ENCODE measurements at places on chromosomes 6 and 20.

DNA sequence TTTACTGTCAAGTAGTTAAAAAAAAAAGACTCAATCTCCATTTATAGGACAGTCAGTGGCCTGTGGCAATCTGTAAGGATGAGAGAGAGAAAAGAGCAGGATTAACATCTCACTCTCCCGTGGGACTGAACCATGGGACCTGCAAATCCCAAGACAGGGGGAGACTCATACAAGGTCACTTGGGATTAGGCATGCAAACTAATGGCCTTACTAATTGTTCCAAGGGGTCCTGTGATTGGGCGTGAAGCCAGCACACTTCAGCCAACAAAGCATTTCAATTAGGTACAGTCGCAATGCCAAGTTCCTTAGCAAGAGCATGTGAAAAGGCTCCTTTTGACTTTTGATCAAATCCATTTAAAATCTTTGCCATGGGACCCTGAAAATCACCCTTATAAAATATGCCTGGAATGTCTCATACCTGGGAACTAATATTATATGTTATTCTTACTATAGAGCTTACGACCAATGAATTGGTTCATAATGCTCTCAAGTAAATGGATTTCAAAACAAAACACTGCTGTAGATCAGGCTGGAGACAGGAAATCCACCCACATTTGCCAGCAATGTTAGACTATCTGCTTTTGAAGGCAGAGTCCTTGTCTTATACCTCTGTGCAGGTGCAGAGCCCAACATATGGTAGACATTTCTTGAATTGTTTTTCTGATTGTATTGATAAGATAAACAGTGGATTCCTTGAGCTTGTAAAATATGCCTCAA, 412.5 kb downstream of the GJA1 start:
- DNase-seq: no peak

GRCh38 chr6:146937316-146937715, 266.9 kb upstream of the STXBP5 start:
- DNase-seq: no peak

DNA sequence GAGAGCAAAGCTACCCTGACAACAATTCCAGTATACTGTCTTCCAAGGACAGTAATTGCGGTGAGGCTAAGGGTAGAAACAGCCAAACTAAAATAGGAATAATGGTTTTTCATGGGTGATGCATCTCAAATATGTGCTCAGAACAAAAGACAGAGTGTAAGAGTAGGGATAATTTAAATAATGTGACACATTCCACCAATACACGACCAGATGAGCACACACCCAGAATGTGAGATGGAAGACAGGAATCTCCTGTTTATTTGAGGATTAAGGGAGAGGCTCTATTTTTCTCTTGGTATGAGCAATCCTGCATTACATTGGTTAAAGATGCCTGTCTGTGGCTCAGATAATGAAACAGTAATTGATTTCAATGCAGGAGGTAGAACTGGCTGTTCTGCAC, 292.9 kb upstream of the ZFP64 start:
- DNase-seq: no peak

GRCh38 chr6:166998256-166999144, 697 bp upstream of the CEP43 start:
- DNase-seq: no peak

DNA sequence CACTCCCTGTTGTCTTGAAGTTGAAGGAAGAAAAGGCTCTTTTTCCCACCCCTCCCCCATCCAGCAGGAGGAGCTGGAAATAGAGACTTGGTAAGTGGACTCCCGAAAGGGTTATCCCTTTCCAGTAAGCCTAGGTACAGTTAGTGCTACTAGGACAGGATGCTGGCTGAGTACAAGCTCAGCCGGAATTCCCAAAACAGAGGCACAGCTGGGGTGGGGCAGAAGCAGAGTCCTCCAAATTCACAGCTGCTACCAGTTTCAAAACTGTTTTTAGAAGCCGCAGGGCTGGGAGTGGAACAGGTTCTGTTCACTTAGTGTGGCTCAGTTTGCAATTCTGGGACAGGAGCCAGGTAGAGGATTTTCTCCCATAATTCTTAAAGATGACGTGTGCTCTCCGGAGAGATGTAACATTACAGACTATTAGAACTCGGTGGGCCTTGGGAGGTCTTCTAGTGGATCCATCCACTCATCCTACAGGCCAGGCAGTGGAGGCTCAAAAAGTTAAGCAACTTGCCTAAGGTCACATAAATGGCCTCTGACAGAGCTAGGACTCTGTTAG, 19.0 kb upstream of the UTRN start:
- DNase-seq: no peak

GRCh38 chr6:98118397-98119045, 715.9 kb upstream of the POU3F2 start:
- no peak for DNase-seq

GRCh38 chr6:134449781-134450180, 131.9 kb upstream of the SGK1 start:
- DNase-seq: no peak
